ENCODE measurements at places on chromosomes 3 and 15.

DNA sequence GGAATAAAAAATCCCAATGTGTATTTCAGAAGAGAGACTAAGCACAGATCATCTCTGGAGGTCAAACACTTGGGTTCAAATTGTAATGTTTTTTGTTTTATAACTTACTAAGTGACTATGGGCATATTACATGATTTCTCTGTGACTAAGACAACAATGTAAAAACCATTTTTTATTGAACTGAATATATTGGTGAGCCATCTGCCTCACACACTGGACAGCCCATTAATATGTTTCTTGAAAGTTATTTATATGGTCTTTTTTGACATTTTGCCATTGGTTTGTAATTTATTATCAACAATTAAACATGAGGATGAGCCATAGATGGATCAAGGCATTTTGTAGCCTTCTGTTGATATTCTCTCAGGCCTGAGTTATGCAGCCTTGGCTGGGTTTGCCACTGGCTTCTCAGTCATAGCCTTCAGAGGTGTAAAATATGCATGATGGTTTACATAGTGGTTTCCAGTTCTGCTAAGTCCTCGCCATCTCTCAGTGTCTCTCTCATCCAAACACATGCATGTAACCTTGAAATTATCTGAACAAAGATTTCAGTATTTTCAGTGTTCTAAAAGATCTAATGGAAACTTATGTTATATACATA lies 997.2 kb downstream of the DIPK2A start:
- DNase-seq, result no peak

DNA sequence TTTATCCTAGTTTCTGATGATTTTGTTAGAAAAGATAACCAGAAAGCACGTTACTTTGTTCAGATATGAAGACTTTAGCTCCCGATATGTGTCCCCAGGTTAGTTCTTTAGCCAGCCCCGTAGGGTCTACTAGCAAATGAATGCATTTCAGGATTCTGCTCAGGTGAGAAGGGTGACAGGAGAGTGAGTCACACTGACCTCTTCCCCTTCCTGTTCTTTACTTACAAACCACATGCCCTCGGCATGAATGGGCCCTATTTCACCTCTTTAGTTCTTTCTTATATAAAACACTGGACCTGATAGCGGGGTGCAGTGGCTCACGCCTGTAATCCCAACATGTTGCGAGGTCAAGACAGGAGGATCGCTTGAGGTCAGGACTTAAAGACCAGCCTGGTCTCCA lies 98.4 kb downstream of the SLC49A4 start:
- DNase-seq, result no peak

DNA sequence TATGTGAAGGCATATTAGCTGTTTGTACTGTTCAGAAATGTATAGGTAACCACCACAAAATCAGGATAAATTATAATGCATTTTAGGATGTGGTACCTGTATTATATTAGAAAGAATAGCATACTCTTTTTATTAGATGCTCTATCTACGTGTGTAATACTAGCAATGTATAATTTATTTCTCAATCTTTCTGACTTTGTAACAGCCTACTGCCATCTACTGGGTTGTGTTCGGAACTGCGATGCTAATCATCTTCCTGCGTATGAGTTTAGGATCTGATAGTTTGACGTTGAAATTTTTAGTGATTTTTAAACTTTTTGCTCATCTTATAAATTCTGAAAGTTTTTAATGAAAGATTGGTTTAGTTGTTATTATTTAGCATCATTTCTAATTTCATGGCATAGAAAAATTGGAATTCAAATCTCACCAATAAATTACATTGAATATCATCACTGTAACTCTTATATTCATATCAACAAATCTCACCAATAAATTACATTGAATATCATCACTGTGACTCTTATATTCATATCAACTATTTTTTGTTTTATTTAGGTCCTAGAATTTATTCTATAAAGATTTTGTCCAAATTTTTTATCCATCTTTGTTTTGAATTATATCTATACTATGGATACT lies 322.7 kb upstream of the ZNF717 start:
- DNase-seq, result no peak

DNA sequence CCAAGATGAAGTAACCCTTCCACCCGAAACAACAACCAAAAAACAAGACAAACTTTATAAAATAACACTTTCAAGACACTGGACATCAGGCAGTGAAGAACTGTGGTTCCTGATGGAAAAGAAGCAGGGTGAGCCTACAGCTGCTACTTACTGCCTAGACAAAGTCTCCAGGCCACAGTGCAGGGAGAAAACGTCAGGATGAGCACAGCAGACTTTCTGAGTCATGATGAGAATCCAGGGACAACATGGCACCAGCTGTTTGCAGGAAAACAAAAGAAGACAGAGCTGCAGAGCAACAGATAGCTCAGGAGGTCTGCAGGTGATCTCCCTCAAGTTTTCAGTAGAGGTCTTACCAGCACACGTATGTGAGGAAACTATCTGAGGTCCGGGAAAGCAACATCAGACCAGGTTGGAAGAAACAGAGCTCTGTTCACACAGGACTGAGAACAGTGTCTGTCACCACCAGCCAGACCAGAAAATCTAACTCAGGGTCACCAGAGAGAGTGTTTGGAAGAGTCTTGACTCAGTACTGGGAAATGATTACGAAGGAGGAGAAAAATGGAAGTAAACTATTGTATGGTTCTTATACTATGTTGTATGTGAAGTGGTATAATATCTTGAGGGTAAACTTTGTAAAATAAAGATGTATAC lies 108.9 kb downstream of the ANO10 start:
- no peak for DNase-seq

GRCh38 chr15:70524470-70524869 lies 238.9 kb downstream of the UACA start:
- no peak for DNase-seq

- no peak for DNase-seq
Measured at GRCh38 chr3:123491966-123492587, 43.2 kb upstream of the ADCY5 start.

- no peak for DNase-seq
Measured at GRCh38 chr3:16249886-16250285, 14.9 kb downstream of the DPH3 start.

DNA sequence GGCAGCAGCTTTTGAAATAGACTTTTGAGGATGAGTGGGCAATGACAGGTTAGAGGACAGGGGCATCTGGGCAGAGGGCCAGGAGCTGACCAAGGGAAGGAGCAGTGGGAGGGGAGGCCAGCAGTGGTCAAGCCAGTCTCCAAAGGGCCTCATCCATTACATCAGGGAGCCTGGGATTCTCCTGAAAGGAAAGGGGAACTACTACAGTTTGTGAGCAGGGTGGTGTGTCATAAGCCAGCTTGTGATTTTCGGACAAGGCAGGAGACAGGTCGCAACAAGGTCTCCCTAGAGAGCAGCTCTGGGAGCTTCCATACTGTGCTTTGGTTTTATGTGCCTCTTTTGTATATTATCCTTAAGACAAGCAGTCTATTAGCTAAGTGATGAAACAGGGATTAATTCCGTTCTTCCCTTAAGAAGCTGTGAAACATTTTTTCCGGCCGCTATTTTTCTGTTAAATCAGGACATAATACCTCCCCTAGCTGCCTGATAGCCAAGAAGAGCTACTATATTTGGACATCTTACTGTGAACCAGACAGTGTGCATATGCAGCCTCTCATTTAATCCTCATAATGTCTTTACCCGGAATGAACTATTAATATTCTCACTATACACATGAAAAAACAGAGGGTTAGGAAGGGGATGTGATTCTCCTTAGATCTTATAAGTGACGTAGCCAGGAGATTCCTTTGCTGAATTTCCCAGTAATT lies 46.4 kb downstream of the C2CD4B start:
- DNase-seq, result no peak

DNA sequence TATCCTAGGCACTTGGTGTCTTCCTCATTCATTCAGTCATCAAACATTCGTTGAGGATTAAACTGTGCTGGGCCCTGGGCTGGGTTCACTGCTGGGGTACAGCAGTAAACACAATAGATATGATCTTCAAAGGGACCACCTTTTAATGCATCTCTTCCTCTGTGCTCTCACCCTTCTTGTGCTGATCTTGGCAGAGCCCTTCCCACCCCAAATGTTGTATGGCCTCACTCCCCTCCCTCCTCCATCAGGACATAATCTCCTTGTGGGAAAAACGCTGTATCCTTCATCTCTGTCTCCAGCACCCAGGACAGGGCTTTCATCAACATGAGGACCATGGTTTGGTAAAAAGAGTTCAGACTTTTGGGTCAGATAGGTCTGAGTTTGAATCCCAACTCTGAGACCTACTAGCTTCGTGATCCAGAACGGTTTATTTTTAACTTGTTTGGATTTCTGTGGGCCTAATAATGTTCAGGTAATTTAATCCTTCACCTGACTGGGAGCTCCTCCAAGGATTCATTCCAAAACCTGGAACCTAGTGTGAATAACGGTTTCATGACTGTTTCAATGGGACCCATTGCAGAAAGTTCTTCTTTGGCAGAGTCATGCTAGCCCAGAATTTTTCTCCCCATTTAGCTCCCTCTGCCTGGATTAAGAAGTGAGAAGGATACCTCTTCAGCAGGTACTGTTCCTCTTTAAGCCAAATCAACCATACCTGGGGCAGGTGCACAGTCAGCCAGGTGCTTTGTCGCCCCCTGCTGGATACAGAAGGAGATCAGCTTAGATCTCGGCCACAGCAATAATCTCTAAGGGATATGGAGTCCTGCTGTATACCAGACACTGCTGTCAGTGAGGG lies 5.2 kb upstream of the WNT7A start:
- no peak for DNase-seq

- DNase-seq, result no peak
Measured at GRCh38 chr15:84734794-84735479, 13.5 kb upstream of the ZNF592 start.

GRCh38 chr3:155248531-155249187 lies 44.8 kb downstream of the STRIT1 start:
- DNase-seq, result no peak

- no peak for DNase-seq
Measured at GRCh38 chr3:23203708-23204330, 692 bp downstream of the UBE2E2 start.
